ENCODE measurements at places on chromosomes 16 and 17.

- no peak for DNase-seq
Observed at GRCh38 chr17:79081571-79082276, 7.1 kb downstream of the ENGASE start.

- no peak for DNase-seq
Observed at GRCh38 chr17:55962951-55963401, 190.3 kb upstream of the ANKFN1 start.

DNA sequence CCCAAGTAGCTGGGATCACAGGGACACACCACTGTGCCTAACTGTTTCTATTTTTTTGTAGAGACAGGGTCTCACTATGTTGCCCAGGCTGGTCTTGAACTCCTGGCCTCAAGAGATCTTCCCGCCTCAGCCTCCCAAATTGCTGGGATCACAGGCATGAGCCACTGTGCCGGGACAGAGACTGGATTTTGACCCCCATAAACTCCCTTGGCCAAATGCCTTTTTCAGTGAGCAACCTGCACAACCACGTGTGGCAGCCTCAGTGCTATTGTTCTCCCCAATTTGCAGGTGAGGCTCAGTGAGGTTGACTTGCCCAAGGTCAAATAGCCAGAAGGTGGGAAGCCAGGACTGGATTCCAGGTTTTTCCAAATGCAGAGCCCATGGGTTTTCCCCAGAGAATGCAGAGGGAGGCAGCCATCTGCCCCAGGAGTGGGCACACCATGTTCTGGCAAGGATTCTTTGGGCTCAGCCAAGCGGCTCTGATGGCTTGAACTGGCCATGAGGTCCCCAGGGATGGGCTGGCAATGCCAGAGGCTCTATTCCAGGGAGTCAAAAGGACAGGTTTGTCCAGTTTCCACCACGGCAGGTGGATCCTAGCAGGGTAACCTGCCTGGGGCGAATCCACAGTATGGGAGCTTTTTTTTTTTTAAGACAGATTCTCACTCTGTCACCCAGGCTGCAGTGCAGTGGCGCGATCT, 1.8 kb downstream of the IL27 start:
- no peak for DNase-seq

DNA sequence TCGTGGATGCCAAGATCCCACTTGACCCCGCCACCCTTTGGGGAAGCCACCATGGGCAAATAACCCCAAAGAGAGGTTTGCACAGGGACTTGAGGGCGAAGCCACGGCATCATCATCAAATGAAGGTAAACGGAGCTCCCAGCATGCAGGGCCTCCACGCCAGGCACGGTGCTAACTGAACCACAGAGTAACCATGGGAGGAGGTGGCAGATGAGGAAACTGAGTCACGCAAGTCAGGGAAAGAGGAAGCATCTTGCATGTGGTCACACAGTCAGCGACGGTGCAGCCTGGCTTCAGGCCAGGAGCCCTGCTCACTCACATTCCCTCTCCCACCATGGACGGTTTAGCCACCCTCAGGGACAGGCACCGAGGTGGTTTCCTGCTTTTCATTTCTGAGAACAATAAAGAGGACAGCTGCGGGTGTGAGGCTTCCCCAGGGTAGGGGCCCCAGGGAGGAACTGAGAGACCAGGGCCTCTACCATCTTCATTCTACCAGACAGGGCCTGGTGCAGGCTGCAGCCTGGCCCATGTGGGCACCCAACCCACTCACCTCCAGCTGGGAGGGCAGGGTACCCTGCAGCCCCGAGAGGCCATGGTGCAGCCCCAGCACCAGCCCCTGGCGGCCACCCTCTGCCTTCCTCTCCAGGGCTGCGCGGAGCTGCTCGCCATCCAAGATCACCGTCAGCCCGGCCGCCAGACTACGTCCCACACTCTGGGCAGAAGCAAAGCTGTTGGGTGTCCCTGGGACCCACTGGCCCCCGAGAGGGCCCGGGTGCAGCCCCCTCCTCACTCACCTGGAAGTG, 78.3 kb downstream of the RMI2 start:
- DNase-seq = no peak

- DNase-seq = peak; percentile 99
Observed at GRCh38 chr16:24700549-24701392, 28.7 kb upstream of the TNRC6A start.

GRCh38 chr16:85172455-85173145, 60.3 kb upstream of the CIBAR2 start:
- no peak for DNase-seq

DNA sequence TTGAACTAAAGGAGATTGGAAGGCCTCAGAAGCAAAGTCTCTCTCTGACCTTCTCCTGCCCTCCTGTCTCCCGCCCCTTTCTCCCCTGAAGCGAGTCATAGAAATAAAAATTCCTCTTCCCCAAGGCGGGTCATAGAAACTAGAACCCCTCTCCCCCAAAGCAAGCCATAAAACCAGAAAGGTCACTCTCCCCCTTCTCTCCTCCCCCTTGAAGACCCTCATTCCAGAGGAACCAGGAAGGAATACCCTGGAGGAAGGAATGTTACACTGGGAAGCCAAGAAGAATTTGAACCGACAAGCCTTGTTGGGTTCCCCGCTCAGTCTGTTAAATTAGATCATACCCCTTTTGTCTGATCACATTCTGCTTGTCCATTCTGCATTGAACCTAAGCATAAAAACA, 2.7 kb upstream of the GJC1 start:
- no peak for DNase-seq

GRCh38 chr16:12532871-12533610, 270.6 kb downstream of the CPPED1 start:
- DNase-seq = no peak

GRCh38 chr17:15285466-15285865, 20.3 kb upstream of the PMP22 start:
- DNase-seq = no peak

- no peak for DNase-seq
Observed at GRCh38 chr16:11734025-11734652, 8.5 kb downstream of the TXNDC11 start.

GRCh38 chr17:48725288-48726064, 2.5 kb downstream of the PRAC2 start:
- DNase-seq = no peak

DNA sequence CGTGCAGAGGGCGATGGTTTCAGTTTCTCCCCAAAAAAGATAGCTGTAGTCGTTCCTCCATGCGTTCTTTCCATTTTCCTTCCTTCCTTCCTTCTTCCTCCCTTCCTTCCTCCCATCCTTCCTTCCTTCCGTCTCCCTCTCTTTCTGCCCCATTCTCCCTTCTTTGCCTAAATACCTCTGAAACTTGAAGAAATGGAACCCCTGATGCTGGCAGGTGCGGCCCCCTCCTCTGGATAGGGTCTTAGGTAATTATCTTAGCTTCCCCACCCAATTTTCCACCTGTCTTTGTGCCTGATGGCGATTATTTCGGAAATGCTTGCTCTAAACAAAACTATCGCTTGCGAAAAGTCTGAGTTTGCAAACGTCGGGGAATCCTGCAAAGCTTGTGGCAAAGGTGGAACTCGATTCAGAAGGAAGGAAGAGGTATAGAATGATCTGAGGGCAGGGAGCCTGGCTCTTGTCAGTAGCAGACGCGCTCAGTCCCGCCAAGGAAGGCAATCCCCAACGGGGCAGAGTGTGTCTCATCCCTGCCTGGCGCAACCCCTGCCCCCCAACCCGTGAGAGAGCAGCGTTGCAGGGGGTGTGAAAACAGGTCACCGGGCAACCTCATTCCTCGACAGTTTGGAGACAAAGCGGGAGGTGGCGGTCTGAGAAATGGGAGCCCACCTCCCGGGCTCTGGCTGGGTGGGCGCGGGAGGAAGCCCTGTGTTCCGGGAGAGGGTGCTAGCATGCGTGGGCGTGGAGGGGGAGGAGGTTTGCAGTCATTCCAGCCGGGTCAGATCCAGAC, 2.9 kb upstream of the CBX8 start:
- no peak for DNase-seq

GRCh38 chr16:80263181-80263823, 277.5 kb upstream of the DYNLRB2 start:
- DNase-seq = no peak

DNA sequence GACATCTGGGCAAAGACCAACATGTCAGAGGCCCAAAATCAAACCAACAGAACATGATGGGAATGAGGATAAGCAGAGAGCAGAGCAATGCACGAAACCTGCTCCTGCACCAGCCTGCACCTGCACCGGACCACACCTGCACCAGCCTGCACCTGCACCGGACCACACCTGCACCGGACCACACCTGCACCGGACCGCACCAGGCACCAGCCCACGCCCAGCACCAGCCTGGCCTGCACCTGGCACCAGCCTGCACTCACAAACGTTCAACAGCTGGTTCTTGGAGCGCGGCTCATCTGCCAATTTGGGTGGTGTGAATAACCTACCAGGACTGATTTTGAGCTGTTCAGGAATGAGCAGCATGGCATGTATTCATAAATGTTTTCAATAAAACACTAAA, 18.2 kb downstream of the CEP131 start:
- no peak for DNase-seq
